Astrocyte of the cerebellum (primary cell): ENCODE measurements at places on chromosomes 16 and 17.

- DNase-seq = peak; percentile 77
These were observed 15.3 kb downstream of the CMTM3 start for GRCh38 chr16:66619534-66620428.

DNA sequence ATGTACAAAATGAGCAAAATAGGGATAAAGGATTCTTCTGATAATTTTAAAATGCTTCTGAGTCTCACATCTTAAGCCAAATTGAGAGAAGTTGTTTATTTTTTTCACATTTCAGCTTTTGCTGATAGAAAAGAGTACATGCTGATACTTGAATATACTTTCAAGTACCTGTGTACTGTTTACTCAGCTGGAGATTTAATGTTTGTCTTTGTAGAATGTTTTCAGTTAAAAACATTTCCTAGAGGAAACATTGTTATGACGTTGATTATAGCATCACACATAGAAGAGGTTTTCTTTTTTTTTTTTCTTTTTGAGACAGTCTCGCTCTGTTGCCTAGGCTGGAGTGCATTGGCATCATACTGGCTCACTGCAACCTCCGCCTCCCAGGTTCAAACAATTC, 19.7 kb downstream of the ESRP2 start:
- no peak for DNase-seq

GRCh38 chr17:57548421-57549410, 196.4 kb downstream of the CCDC182 start:
- no peak for DNase-seq

GRCh38 chr17:691423-691822, 23.2 kb downstream of the VPS53 start:
- DNase-seq = no peak

- peak; percentile 88 for DNase-seq
These were observed 150.7 kb downstream of the SOCS1 start for GRCh38 chr16:11105038-11105903.

GRCh38 chr17:3750926-3751325, 27.2 kb downstream of the HASPIN start:
- no peak for DNase-seq

DNA sequence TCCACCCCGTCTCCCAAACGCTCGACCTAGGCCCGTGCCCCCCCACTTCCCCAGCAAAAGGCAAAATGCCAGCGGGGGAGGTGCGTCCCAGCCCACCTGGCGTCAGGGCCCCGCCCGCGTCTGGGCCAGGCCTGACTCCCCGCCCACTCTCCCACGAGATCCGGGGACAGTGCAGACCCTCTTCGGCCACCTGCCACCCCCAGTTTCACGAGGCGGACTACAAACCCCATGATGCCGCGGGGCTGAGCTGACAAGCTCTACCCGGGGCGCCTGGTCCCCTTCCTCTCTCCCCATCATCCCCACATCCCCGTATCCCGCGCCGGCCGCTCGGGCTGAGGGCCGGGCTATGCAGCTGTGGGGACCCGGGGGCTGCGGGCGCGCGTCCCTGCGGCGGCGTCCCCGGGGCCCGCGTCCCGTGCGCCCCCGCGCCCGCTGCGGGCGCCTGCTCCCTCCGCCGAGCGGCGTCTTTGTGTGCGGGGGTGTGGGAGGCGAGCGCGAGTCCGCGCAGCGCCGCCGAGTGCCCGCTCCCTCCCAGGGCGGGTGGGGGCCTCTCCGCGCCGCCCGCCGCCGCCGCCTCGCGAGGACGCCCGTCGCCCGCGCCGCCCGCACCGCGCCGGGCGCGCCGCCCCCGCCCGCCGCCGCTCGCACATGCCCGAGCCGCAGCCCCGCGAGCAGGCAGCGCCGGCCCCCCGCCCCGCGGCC, at the start of gene ANKRD13B:
ANKRD13B (plus strand) TSS at position 283 of the 702 bp plus-strand sequence. CDS start 490 bp downstream, outside the sequence.
- no peak for DNase-seq
